ENCODE measurements at places on chromosomes 1 and 21. TPM values are rescaled to one million over a fixed set of nuclear protein-coding genes. Genes with fewer than 3 reads are reported as not detected.

The KCNJ9 gene
- total RNA-seq, result not detected

- H3K4me3 ChIP-seq, result no peak overlapping the region
- no peaks in the 10 kb centered on the region for H3K4me1 ChIP-seq
- no peaks in the 10 kb centered on the region for H3K36me3 ChIP-seq
- no peak for DNase-seq
- no peak overlapping the region for H3K27ac ChIP-seq
Observed at GRCh38 chr1:226719596-226720387, 19.3 kb downstream of the ITPKB start.

DNA sequence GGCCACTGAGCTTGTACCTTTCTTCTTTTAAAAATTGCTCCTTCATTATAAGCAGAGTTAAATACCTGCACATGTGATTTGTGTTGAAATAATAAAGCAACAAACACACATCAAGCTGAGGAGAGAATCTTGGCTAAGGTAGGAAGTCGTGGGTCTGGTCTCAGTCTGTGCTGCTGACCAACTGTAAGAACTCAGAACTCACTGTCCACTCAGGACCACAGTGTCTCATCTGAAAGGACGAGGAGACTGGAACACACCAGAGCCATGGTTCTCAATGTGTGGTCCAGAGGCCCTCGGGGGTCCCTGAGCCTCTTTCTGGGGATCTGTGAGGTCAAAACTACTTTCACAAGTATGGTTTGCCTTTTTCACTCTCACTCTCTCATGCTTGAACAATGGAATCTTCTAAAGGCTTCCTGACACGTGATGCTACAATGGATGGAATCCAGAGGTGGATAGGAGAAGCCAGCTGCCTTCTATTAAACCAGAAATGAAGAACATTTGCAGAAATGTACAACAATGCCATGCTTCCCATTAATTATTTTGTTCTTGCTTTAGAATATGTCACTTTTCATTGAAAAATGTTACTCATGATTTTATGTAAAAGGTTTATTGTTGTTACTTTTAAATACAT, 17.3 kb upstream of the ETS2 start:
- H3K27ac ChIP-seq, result no peak overlapping the region
- H3K4me1 ChIP-seq, result peaks cover 12% of the 10 kb centered on the region
- H3K27me3 ChIP-seq, result no peaks in the 10 kb centered on the region
- no peak overlapping the region for H3K4me3 ChIP-seq
- no peak for DNase-seq

- DNase-seq, result no peak
- H3K4me3 ChIP-seq, result no peak overlapping the region
- H3K4me1 ChIP-seq, result no peaks in the 10 kb centered on the region
- H3K27me3 ChIP-seq, result no peaks in the 10 kb centered on the region
- no peaks in the 10 kb centered on the region for H3K36me3 ChIP-seq
Observed at GRCh38 chr1:238061967-238062613, 171.4 kb upstream of the ZP4 start.

DNA sequence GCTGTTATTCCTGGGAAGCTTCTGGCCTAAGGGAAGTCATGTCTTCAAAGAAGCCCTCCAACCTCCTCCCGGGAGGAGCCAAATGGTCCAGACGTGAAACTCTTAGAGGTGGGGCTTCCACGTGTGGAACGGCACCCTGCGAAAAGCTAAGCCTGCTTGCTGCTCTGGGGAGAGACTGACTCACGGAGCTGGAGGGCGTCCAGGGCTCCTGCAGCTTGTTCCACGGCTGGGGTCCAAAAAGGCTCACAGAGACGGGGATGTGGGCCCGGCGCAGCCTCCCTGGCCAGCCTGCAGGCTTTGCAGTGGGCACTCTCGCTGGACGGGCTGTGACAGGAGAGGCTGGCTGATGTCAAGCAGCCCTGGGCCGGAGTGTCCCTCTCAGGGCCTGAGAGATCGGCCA, 105.1 kb downstream of the COLGALT2 start:
- DNase-seq, result no peak
- H3K27ac ChIP-seq, result no peak overlapping the region
- H3K27me3 ChIP-seq, result peaks cover 13% of the 10 kb centered on the region
- H3K4me1 ChIP-seq, result no peaks in the 10 kb centered on the region

DNA sequence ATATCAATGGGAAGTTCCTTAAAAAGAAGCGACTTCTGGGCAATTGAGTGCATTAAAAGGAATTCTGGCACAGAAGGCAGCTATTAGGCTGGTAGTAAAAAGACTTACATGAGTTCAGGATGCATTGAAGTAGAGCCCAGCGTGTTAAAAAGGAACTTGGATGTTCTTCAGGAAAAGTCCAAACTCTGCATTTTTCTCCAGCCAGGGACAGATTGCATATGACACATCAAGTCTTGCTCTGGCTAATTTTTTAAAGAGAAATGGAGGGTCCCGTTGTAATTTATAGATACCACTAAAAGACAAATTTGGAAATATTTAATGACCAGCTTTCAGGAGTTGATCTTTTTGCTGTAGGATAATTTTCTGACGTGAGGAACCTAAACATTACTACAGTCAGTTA, 1.2 kb downstream of the TPRG1L start:
- peaks cover 10% of the 10 kb centered on the region for H3K4me1 ChIP-seq
- H3K27ac ChIP-seq, result no peak overlapping the region
- H3K27me3 ChIP-seq, result peaks cover 5% of the 10 kb centered on the region
- no peak for DNase-seq
- H3K36me3 ChIP-seq, result peaks cover 28% of the 10 kb centered on the region

DNA sequence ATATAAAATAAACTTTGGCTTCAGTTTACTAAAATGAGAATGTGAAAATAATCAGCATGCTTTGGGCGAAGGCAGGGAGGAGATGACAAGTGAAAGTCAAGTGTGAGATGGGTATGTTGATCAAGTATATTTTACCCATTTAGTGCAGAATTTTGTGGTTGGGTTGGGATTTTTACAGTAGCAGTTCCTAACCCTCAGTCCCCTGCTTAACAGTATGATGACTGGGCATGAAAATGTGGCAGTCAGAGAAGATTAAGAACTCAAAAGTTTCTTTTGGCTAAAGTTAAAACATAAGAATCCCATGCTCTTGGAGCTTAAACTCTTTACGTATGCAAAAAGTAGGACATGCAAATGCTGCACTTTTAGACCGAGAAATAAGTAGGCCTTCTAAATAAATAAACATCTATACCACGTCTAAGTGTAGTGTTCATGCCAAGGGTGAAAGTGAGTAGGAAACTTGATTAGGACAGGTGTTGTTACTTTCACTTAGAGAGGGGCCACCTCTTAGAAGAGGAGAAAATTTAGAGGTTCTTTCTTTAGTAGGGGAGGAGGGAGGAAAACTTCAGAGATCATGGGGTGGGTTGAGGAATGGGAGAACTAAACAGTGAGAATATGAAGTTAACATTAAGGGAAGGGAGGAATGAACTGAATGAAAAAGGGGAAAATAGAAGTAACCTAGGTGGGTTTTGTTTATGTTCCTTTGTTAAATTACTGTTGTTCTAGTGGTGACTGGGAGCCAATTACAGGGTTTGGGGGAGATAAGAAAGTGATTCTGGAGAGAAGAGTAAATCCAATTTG, 127.8 kb downstream of the OSBPL9 start:
- DNase-seq, result no peak
- no peaks in the 10 kb centered on the region for H3K27me3 ChIP-seq
- H3K27ac ChIP-seq, result peak overlapping the region; percentile 1
- peaks cover 34% of the 10 kb centered on the region for H3K36me3 ChIP-seq

- H3K36me3 ChIP-seq, result no peaks in the 10 kb centered on the region
- peak overlapping the region; percentile 79 for H3K4me3 ChIP-seq
- peaks cover 37% of the 10 kb centered on the region for H3K4me1 ChIP-seq
- H3K27me3 ChIP-seq, result no peaks in the 10 kb centered on the region
- peak; percentile 99 for DNase-seq
Observed at GRCh38 chr1:26692793-26693490, 2.9 kb upstream of the ARID1A start.

GRCh38 chr21:46061950-46062349, 36.0 kb upstream of the COL6A2 start:
- H3K4me1 ChIP-seq, result no peaks in the 10 kb centered on the region
- no peak for DNase-seq
- no peak overlapping the region for H3K27ac ChIP-seq
- peaks cover 31% of the 10 kb centered on the region for H3K27me3 ChIP-seq

GRCh38 chr1:48222501-48223242, at the start of gene SLC5A9:
Gene SLC5A9, plus strand, starts transcription at chr1:48222716. Its CDS starts 21 bp downstream, at chr1:48222737.
- H3K27ac ChIP-seq, result no peak within 1 kb of the TSS
- DNase-seq, result no peak
- H3K4me1 ChIP-seq, result no peaks in the 10 kb centered on the region
- no peaks in the 10 kb centered on the region for H3K27me3 ChIP-seq
- no peaks in the 10 kb centered on the region for H3K36me3 ChIP-seq
- H3K4me3 ChIP-seq, result no peak within 1 kb of the TSS
